Frontal cortex (tissue), 4 donors: ENCODE measurements at places on chromosomes 4 and X. TPM values are rescaled to one million over a fixed set of nuclear protein-coding genes. Genes with fewer than 3 reads are reported as not detected.

GRCh38 chr4:94567811-94568210 lies 116.1 kb downstream of the PDLIM5 start:
- DNase-seq: no peak

Gene SMIM14
- total RNA-seq: 70.9 TPM

GRCh38 chr4:158347556-158347955 lies 137.3 kb downstream of the TMEM144 start:
- no peak for DNase-seq

GRCh38 chrX:150546711-150547153 lies 21.7 kb upstream of the MTM1 start:
- no peak for DNase-seq

DNA sequence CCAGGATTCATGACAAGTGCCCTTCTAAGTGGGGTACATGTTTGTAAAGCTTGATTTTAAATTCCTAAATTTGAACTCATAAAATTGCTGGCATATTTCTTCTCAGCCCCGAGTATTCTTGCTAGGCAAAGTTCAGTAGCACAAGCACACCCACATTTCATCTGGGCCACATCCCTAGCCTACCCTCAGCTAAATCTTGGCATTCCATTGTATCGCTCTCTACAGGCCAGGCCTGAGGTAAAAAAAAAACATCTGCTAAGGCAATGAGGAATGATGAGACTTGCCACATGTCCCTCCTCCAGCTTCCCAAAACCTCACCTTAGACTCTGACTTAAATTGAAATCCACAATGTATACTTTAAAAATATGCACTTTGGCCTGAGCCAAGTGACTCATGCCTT lies 51.4 kb upstream of the VCX3B start:
- no peak for DNase-seq

GRCh38 chr4:136489101-136489500 lies 1043.2 kb downstream of the PCDH18 start:
- no peak for DNase-seq

Gene HTN1
- total RNA-seq: not detected

Gene SMIM10
- total RNA-seq: 0.41 TPM

- DNase-seq: no peak
These were observed 16.0 kb upstream of the HPGD start for GRCh38 chr4:174538123-174538875.

Gene GPR50
- not detected for total RNA-seq

DNA sequence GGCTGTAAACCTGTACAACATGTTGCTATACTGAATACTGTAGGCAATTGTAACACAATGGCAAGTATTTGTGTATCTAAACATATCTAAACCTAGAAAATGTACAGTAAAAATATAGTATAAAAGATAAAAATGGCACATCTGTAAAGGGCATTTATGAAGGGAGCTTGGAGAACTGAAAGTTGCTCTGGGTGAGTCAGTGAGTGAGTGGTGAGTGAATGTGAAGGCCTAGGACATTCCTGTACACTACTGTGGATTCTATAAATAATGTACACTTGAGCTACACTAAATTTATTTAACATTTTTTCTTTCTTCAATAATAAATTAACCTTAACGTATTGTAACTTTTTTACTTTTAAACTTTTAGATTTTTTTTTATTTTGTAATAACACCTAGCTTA lies 5.0 kb upstream of the SHROOM4 start:
- no peak for DNase-seq

DNA sequence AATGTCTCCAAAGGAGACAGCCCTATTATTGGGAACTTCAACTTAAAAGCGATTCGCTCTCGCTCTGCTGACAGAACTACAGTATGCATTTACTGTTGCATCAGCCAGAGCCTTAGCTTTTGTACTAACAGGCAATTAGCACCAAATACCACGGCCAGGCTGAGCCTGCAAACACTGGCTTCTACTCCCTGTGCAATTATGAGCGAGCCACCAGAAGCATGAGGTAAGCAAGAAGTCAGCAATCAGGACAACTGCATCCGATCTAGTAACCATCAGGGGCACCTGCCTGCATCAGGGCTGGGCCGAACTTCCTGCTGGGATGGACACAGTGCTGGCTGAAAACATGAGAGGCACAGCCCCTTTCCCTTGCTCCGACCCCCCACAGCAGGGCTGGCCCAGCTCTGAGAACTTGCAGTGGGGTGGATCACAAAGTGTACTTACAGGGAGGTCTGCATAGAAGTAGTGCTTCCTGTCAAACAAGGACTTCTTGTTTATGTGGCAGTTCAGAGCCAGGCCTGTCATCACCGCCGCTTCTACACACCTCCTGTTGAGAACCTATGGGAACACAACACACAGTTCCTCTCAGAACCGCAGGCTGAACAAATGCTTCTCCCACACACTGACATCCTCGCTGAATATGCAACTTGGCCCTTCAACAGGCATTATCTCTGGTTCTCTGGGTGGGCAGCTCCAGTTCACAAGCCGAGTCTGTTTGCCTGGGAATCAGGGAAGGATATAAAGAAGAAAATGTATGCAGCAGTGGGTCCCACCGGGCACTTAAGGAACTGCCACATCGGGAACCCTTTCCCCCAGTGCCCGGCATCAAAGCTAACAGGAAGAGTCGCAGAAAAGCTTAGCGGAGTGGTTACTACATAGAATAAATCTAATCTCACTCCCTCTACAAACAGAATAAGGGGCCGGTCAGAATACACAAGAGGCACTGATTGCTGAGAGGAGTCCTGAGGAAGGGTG lies 41.5 kb downstream of the GATB start:
- DNase-seq: no peak

GRCh38 chr4:112808001-112808400 lies 171.1 kb downstream of the LARP7 start:
- DNase-seq: no peak

DNA sequence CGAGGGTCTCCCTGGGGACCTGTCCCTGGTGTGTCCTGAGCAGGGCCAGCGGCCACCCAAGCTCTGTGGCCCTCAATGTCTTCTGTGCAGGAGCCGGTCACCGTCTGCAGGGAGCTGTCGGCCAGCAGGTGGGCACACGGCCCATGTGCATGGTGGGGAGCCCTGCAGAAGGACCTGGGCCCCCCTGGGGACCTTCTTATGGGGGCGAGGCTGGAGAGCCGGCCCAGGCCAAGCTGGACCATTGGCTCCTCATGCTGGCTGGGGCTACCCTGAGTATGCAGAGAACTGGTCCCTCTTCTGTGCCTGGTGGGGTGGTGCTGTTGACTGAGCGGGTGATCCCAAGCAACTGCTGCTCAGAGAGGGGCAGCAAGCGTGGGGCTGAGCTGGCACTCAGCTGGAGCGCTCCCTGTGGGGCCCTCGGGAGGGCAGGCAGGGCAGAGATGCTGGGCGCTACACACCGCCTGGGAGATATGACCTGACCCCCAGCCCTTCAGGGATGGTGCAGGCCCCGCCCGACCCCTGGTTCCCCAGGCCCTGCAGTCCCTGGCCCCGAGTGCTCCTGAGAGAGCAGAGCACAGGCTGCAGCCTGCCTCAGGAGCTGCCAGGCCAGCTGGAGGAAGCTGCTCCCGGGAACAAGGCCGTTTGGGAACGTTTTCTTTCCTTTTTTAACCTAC lies 14.8 kb downstream of the NAT8L start:
- no peak for DNase-seq

Gene F8
- total RNA-seq: 6.1 TPM

Gene INTU
- total RNA-seq: 26.9 TPM

DNA sequence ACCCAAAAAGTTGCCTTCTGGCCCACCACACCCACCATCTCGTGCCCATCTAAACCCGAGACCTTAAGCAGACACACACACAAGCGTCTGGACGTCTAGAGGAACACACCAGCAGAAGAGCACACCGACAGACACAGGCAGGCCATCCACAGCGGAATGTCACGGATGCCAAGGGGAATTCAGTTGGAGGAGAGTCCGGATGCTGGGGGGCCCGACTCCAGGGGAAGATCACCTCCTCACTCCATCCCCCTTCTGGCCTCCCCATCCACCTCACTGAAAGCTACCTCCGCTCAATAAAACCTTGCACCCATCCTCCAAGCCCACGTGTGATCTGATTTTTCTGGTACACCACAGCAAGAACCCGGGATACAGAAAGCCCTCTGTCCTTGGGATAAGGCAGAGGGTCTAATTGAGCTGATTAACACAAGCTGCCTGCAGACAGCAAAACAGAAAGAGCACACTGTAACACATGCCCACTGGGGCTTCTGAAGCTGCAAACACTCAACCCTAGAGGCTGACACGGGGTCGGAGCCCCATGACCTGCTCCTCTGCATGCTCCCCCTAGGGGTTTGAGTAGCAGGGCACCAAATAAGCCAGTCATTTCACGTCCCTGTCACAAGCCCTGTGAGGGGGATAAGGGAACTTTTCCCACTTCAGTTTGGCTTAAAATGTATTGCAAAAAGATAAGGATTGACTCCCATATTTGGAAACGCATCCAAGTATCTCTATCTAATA lies 339.6 kb upstream of the PCDH10 start:
- no peak for DNase-seq

Gene CXCL6
- 0.41 TPM for total RNA-seq

GRCh38 chrX:130975947-130976346 lies 72.9 kb upstream of the ENOX2 start:
- no peak for DNase-seq

Gene CXCL8
- total RNA-seq: 0.41 TPM

GRCh38 chr4:152189451-152190179 lies 346.3 kb downstream of the FBXW7 start:
- DNase-seq: no peak

- DNase-seq: no peak
These were observed 245.9 kb downstream of the BCOR start for GRCh38 chrX:39851745-39852455.

GRCh38 chrX:132270699-132271098 lies 51.5 kb upstream of the RAP2C start:
- no peak for DNase-seq

DNA sequence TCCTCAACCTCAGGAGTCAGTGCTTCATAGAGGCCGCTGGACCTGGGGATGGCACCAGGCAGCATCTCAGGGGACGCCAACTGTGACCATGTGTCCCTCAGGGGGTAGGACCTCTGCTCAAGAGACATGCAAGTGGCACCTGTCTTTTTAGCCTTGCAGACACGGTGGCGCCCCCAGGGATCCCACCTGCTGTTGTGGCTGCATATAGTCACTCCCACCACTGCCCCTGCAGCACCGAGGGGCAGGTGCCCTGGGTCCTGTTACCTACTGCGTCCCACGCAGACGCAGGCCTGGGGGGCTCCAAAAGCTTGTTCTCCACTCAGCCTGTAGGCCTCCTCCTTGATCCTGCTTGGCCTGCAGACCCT lies 2.5 kb downstream of the MYL5 start:
- no peak for DNase-seq

DNA sequence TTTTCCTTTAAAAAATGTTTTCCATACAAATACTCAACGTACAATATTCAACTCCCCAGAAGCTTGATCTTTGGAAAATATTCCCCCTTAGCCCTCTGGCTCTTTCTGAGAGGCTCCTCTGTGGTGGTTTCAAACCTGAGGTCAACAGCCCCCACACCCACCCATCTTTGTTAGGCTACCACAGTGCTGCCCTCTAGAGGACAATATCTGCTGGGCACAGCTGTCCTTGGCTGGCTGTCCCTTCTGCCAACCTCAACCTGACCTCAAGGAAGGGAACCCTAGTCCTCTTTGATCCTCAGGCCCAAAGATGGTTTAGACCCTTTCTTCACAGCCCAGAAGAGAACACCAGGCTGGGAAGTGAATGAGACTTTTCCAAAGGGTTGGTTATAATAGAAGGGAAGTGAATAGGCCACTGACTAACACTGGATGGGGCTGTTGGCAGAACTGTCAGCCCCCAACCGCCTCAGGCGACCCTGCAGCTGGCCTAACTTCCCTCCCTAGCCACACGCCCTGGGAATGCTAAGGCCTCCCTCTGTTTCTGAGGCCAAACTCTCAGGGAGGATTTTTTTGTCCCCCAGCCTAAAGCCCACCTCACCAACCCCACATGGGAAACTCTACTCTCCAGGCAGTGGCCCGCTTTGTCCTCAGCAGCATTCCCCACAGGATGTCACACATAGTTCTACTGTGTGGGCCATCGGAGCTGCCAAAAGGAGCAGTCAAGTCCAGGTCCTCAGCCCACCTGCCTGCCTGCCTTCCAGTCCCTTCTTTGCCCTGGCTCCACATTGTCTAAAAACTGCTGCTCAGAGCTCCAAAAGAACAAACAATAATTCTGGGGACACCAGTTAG lies 34.3 kb downstream of the NYX start:
- DNase-seq: no peak

Gene GAB3
- total RNA-seq: 0.82 TPM

DNA sequence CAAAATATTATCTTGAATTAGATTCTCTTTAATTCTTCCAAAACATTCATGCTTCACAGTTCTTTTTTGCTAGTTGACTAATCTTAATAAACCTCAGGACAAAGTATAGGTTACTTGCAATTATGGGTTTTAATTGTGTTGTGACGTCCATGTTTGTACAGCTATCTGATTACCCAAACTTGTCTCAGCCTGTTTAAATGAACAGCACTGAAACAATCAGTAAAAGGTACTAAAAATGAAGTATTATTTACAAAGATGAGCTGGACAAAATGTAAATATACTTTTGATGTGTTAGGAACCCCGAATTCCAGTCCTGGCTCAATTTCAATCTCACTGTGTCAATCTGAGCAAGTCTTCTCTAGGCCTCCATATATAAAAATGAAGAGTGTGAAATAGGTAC lies 57.4 kb upstream of the SLC6A14 start:
- DNase-seq: no peak

- no peak for DNase-seq
These were observed 146.5 kb upstream of the PCDH18 start for GRCh38 chr4:137678796-137679195.

Gene VCX
- total RNA-seq: not detected

DNA sequence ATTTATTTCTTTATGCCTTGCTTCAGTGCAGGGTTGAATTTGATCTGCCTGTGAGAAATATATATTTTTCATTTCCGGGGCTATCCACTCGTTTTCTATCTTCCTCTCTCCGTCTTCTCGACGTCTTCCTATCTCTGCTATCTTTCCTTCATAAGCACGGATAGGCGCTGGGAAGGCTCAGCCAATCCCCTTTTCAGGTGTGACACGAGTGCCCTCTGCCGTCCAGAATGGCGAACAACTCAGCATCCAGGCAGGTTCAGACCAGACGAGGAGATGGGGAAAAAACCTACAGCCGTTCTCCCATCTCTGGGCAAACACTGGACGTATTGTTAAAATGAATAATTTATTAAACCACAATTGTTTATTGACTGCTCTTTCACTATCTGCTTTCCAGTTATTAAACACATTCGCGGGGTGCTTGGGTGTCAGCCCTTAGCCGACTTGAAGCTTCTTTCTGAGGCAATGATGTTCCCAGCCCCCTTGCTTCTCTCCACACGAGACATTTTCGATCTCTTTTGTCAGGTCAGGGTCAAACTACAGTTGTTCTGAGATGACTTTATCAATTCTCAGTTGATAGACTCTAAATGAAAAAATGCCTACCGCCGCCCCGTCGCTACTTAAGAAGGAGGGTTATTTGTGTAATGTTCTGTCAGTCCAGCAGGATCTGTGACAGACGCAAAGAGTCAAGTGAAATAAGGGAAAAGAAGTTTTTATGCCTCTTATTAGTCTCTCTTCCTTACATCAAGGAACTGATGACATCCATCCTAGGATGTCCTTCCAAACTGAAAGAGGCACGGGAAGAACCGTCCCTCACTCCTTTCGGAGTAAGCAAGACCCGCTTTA lies 96.3 kb upstream of the NOCT start:
- peak; percentile 52 for DNase-seq

Gene NUDT10
- 49.3 TPM for total RNA-seq
